ENCODE measurements at places on chromosomes 12 and 14.

DNA sequence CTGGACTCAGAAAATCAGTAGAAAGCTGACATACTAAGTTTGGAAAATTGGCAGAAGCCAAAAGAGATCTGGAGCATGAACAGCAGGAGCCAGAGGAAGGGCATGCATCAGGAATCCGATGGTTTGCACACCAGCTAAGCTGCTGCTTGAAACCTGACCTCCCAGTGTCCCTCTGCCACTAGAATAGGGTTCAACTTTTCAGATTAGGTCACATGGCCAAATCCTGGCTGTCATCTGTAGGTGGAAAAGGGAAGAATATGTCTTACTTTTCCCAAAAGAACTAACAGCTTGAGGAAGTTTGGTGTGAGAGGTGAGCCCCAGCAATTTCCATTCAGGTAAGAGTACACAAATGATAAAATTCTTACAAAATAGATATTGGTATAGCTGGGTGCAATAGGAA is 732.6 kb downstream of the RERGL start:
- DNase-seq = no peak

- no peak for DNase-seq
Observed at GRCh38 chr14:89444516-89445125, 27.6 kb upstream of the FOXN3 start.

- no peak for DNase-seq
Observed at GRCh38 chr12:105585107-105585506, 254.6 kb downstream of the C12orf75 start.

GRCh38 chr12:48002773-48003218 is 1.5 kb downstream of the COL2A1 start:
- no peak for DNase-seq

GRCh38 chr14:54857830-54858269 is 44.8 kb downstream of the GCH1 start:
- no peak for DNase-seq

GRCh38 chr14:34174973-34175372 is 224.1 kb upstream of the EGLN3 start:
- no peak for DNase-seq

GRCh38 chr12:47085815-47086252 is 6.1 kb upstream of the AMIGO2 start:
- no peak for DNase-seq
